Activated T-helper 1 cell treated with anti-CD3 and anti-CD28 coated beads, Interleukin-2, amount 50 U/mL, for 16 hours (primary cell): ENCODE measurements at places on chromosomes 1 and 21.

- DNase-seq = no peak
Observed at GRCh38 chr1:8127171-8127641, 101.1 kb upstream of the ERRFI1 start.

- DNase-seq = no peak
Observed at GRCh38 chr1:240739139-240739538, 127.2 kb upstream of the GREM2 start.

DNA sequence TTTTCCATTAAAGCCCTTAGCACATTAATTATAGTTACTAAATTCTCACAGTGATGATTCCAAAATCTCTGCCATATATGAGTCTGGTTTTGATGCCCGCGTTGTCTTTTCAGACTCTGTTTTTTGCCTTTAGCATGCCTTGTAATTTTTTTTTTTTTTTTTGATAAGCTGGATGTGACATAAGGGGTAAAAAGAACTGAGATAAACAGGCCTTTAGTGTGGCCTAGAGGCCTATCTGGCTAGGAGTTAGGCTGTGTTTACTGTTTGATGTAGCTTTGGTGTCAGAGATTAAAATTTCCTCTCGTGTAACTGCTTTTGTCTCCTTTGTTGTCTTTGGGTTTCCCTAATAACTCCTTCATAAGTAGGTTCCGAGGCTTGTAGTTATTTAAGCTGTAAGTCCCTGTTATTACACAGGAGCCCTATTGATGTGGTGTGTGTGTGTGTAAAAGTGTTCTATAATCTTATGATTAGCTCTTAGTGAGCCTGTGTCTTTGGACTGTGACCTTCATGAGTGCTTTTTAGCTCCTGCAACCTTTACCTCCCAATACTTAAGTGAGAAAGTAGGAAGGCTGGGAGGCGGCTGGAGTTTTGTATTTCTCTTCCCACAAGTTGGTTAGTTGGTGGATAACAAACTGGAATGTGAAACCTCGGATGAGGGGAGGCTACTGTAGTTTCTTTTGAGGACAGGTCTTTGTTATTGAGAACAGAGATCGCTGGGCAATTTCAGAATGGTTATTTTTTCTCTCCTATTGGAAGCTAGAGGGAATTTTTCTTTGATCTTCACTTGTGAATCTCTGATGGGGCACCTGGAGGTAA is 19.3 kb downstream of the HS2ST1 start:
- DNase-seq = no peak

DNA sequence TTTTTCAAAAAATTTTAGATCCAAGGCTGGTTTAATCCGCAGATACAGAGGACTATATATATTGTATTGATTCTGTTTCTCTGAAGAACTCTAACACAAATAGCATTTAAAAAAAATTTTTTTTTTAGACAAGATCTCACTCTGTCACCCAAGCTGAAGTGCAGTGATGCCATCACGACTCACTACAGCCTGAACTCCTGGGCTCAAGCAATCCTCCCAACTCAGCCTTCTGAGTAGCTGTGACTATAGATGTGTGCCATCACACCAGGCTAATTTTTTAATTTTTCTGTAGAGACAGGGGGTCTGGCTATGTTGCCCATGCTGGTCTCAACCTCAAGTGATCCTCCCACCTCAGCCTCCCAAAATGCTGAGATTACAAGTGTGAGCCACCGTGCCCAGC is 3.0 kb downstream of the ANKRD45 start:
- no peak for DNase-seq

GRCh38 chr1:221778535-221779142 is 36.8 kb upstream of the DUSP10 start:
- DNase-seq = no peak

DNA sequence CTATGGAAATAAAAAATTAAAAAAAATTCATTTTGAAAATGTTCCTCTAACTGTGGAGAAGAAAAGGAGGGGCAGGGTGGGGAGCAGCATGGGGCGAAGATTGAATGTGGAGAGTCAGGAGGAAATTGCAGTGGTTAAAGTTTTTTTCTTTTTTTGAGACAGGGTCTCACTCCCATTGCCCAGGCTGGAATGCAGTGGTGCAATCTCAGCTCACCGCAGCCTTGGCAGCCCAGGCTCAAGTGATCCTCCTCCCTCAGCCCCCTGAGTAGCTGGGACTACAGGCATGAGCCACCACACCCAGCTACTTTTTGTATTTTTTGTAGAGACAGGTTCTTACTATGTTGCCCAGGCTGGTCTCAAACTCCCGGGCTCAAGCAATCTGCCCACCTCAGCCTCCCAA is 67.6 kb downstream of the ADSS2 start:
- DNase-seq = no peak

DNA sequence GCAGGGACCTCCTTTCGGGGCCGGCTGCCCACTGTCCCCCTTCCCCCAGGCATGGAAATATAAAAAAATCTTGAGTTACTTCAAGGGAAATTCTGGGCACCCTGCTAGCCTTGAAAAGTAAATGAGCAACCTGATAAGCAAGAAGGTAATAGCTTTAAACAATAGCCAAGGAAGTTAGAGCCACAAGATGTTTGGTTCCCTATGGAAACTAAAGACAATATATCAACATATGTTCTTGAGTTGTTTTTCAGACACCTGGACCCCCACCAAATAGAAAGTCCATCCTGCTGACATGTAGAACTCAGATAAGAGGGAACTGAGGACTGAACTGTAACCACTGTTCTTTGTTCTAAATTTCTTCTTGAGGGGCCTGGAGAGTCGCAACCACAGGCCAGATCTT is 19.3 kb upstream of the SLC35A3 start:
- no peak for DNase-seq

- no peak for DNase-seq
Observed at GRCh38 chr1:218436997-218437396, 91.9 kb downstream of the TGFB2 start.

- no peak for DNase-seq
Observed at GRCh38 chr1:24410750-24411149, 2.8 kb downstream of the STPG1 start.
